Stimulated activated CD8-positive, alpha-beta memory T cell treated with anti-CD3 and anti-CD28 coated beads, Interleukin-2, amount 100 ng/mL, for 1 hour (primary cell): ENCODE measurements at places on chromosomes 6 and 20.

DNA sequence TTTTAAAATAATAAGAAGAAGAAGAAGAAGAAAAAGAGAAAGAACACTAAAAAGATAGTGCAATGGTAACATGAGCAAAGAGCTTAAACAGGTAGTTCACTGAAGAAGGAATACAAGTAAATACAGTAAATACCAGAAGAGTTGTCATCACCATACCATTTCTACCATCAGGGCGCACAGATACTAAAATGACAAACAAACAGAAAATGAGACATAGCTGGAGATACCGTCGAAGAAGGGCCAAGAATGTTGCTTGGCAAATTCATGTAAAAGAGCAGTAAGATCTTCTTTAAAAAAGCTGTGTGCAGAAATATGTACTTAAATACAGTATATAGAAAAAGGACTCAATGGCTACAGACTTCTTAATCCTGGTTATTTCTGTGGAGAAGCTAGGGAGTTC is 20.7 kb upstream of the TFAP2C start:
- no peak for DNase-seq

DNA sequence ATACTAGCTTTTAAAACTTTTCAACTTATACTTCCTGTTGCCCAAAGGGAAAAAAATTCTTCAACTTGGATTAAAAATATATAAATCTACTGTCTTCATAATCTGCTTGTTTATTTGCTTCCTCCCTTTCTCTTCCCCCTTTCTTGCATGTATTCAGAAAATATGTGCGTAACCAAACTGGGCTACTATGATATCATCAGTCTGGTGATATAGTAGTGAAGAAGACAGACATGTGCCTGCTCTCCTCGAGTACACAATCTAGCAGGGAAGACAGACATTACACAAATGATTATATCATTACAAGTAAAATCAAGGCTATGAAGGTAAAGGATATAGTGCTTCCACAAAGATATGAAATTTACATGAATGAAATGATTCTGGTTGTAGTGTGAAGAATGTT is 31.0 kb downstream of the IBTK start:
- DNase-seq: no peak

GRCh38 chr6:68372991-68373390 is 262.1 kb upstream of the ADGRB3 start:
- DNase-seq: no peak

- no peak for DNase-seq
These were observed 559 bp downstream of the SCRT2 start for GRCh38 chr20:675033-675452.

- DNase-seq: no peak
These were observed 24.6 kb downstream of the RIPOR2 start for GRCh38 chr6:24910961-24911725.

DNA sequence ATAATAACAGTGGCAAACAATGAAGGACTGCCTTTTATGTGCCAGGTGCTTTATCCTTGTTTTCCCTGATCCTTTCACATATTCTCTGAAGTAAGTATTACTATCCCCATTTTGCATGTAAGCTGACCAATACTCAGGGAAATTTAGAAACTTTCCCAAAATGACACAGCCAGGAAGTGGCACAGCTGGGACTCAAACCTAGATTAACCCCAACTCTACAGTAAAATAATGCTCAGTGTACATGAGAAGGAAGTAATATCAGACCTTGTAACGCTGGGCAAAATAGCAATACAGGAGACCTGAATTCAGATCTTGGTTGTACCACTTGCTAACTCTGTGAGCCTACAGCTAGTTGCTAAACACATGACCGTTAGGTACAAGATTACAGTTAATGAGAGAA is 26.8 kb upstream of the NRSN1 start:
- DNase-seq: no peak

- no peak for DNase-seq
These were observed 24.4 kb upstream of the SLC17A3 start for GRCh38 chr6:25898289-25898977.

DNA sequence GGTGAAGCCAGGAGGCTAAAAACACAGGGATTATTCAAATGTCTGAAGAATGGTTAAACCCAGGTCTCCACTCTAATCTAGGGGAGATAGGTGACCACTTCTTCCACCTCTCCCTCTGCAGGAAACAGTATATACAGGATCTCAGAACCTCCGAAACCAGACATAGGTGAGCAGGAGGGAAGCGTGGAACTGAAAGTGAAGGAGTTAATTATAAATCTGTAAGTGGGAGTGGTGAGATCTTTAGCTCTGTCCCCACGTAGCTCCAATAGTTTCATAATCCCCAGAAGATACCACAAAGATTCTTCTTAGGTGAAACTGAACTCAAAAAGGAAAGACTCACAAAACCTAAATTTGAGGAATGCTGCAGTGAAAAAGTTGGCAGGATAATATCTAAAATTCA is 76.8 kb downstream of the THEMIS start:
- no peak for DNase-seq

GRCh38 chr6:100846276-100846675 is 34.9 kb downstream of the ASCC3 start:
- no peak for DNase-seq
